ENCODE measurements at places on chromosomes 2 and 18.

DNA sequence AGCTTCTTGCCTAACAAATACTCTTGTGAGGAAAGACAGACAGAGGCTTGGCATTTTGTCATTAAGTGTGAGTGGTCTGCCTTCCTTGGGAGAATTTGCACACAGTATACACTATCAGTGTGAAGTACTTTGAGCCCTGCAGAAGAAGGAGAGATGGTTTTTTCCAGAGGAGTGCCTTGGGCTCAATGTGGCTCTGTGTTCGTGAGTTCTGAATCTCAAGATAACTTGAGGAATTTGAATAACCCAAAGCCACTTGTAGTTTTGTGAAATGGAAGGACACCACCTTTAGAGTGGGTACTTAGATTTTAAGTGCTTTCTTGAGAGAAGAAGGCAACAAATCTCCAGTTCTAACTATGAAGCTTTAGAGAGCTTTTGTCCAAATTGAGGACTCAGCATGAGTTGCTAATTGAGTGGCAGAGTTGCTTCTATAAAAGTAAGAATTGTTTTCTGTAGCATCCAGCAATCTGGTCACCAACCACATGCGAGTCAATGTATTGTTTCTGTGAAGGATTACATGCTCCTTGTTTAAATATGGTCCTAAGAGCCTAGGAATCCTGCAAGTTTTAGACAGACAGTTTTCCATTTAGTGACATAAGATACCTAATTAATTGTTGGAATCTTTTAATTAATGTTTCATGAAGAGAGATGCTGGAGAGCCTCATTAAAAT is 68.3 kb downstream of the BABAM2 start:
- no peak for DNase-seq

DNA sequence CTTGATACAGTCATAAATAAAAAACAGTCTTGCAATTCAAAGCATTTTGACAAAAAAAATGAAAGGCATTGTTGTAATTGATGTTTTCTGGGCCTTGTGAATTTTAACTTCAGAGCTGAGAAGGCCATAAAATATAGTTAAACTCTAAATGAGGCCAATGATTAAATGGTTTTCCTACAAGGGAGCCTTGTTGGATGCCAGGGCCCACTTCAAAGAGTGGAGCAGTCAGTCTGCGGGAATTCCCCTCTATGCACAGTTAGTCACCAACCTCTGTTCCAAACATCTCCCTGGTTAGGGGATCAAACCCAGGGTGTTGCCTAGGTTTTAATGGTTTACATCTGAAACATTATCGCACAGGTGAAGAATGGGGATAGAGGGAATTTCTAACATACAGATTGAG is 143.4 kb downstream of the NCKAP5 start:
- no peak for DNase-seq

GRCh38 chr2:240782221-240782885 is 37.7 kb downstream of the KIF1A start:
- no peak for DNase-seq

DNA sequence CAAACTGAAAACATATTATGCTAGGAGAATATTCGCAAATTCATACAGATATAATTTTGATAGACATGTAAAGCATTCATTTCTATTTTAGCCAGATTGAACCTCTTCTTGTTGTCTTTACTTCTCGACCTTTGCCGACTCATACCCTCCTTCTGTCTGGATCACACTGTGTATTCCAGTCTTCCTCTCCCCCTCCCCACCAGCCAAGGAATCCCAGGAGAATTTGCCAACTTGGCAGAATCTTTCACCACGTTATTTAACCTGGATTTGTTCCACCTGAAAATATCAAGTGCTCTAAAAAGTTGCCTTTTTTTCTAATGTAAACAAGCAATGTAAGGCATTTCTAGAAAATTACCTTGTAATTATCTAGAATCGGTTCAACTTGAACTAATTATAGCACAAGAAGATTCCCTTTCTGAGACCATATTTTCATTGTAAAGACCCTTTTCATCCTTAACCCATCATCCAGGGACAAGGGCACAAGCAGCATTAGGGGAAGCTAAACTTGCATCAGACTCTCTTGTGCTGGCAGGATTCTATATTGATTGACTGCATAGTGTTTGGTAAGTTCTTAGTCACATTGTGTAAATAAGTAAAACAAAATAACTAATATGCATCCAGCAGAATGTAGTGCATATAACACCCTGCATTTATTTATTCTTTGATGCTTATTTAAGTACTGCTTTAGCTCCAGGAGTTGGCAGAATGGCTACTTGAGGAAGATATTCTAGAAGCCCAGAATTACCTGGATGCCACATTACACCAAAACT is 1328.7 kb upstream of the NXPH2 start:
- DNase-seq = no peak

DNA sequence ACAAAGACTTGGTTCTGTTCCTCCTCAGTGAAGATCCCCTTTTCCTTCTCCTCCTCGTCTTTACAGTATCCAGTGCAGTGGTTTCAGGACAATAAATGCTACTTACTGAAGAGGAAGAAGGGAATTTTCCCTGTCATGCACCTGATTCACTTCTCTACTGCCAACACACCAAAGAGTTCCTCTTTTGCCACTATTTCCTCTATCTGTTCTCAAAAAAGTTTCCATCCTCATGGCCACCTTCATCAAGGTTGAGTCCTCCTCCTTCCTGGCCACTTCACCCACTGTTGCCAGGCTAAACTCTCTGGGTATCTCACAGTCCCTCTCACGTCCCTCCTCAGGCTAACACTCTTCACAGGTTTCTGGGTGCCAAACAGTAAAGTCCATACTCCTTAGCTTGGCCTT is 41.7 kb downstream of the PLEKHM3 start:
- no peak for DNase-seq

- DNase-seq = no peak
Measured at GRCh38 chr2:36394804-36395203, 39.2 kb downstream of the CRIM1 start.

DNA sequence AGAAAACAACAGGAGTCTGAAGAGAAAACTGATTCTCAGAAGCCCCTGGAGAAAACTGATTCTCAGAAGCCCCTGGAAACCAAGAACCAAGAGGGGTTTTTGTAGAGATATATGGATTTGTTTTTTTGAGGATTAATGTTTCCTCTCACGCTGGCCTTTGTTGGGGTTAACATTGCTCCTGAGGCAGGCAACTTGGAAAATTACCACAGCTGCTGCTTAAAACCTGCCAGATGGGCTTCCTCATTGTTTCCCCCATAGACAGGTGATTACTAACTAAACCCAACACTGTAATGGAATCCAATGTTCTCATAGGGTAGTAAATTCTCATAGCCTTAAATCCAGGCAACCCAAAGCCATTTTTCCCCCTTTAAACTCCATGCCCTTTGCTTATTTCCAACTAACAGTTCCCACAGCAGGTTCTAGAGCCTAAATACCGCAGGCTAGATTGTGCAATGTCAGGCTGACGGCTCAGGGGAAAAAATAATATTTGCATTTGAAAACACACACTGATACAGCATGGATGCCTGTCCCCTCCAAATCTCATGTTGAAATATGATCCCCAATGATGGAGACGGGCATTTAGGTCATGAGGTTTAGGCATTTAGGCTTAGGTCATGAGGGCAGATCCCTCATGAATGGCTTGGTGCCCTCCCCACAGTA is 272.3 kb upstream of the PKDCC start:
- no peak for DNase-seq

- no peak for DNase-seq
Measured at GRCh38 chr2:98893911-98894321, 42.1 kb downstream of the CRACDL start.
